Cardiac muscle cell (in vitro differentiated cells and primary cell): ENCODE measurements at places on chromosomes 4 and X. TPM values are rescaled to one million over a fixed set of nuclear protein-coding genes. Genes with fewer than 3 reads are reported as not detected.

The MAGEC3 gene
- polyA plus RNA-seq = not detected in 2 replicates

The P2RY10 gene
- polyA plus RNA-seq = 0.17 TPM in 1 of 2 replicates, not detected in the other

The SHISA3 gene
- polyA plus RNA-seq = 7.4 and 12.7 TPM in 2 replicates

The SSX2B gene
- not detected in 2 replicates for polyA plus RNA-seq

The FRAS1 gene
- 4.4 and 8.0 TPM in 2 replicates for polyA plus RNA-seq

The CCDC158 gene
- polyA plus RNA-seq = 0.06 TPM in 1 of 2 replicates, not detected in the other
